NCI-H1694 (cell line): ENCODE measurements at places on chromosomes 12 and 14.

DNA sequence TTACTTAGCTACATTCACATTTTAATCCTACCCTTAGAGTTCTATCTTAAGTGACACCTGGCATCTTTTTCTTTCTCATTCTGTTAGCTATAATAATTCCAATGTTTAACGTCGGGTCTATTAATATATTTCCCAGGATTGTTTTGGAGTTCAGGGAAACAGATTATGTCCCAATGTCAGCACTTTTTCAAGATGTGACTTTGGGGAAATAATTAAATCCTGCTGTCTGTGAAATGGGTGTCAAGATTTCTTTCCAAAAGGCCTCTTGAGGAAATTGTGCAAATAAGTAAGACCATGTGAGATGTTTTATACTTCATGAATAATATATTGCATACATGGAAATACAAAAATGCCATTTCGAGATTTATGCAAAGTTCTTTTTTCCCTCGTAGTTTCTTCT, 887.6 kb upstream of the SEL1L start:
- no peak for DNase-seq

GRCh38 chr12:75020068-75020557, 189.5 kb downstream of the KCNC2 start:
- DNase-seq = no peak

DNA sequence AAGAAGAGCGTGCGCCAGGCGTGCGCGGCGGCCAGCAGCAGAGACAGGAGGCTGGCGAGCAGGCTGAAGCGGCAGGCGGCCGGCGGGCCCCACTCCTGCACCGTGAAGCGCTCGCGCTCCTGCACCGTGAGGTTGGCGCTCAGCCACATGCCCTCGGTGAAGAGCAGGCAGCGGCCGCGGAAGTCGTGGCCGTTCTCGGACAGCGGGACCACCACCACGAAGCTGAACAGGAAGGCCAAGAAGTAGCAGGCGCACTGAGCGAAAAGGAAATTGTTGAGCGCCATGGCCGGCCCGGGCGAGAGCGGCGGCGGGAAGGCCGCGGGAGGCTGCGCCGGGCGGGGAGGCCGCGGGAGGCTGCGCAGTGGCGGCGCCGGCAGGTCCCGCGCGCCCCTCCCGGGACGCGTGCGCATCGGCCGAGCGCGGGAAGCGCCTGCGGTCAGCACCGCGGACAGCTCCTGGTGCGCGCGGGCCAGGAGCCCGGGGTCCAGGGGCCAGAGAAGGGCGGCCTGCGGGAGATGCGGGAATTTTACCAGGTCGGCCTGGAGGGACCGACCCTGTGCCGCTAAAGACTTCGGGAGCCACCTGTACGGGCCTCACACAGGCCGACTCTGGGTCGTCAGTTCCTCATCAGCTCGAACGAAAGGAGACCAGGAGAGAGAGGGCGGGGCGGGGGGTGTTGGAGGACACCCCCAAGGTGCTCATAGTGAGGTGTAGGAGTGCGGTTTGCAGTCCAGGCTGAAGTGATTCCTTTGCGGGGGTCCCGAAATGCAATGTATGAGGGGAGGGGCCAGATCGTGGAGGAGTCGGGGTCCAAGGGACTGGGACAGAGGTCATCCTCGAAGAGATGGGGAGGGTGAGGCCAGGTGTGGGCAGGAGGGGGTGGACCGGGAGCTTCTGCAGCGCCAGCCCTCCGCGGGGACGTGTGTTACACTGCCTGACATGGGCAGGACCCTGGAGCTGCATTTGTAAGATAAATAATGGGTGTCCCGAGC, at the start of gene TMEM179:
TSS of gene TMEM179 (minus strand) at position 315 of the 992 bp plus-strand sequence. CDS start at position 284, 31 bp downstream.
- DNase-seq = no peak

DNA sequence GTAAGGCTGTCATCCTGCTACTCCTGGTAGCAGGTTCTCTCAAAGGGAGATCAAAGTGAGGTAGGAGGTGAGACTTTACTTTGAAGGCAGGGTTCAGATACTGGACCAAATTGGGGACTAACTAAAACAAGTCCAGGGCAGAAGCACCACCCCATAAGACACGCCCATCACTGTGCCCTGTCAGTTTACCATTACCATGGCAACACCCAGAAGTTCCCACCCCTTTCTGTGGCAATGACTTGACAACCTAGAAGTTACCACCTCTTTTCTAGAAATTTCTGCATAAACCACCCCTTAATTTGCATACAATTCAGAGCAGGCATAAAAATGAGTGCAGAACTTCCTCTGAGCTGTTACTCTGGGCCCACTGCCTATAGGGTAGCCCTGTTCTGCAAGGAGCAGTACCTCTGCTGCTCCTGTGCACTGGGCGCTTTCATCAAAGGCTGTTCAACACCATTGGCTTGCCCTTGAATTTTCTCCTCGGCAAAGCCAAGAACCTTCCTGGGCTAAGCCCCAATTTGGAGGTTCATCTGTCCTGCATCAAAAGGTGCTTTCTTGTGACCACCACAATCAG, 64.8 kb upstream of the MAX start:
- DNase-seq = no peak

GRCh38 chr12:28814246-28814645, 334.8 kb upstream of the FAR2 start:
- no peak for DNase-seq

DNA sequence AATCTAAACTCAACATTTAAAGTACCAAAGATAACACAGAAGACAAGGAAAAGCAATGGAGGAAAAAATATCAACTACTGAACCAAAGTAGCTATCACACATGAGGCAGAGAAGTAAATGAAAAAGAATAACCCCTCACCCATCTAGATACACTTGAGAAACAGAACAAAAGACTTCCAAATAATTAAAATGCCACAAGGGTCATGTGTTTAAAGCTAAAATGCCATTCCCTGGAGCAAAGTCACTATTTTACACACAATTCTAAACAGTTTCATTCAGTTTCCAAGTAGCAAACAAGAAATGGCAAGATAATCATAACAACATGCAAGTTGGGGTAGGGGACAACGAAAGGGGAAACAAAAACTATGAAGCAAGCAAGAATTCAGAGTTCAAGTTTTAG, 12.0 kb downstream of the OSBPL8 start:
- DNase-seq = no peak

DNA sequence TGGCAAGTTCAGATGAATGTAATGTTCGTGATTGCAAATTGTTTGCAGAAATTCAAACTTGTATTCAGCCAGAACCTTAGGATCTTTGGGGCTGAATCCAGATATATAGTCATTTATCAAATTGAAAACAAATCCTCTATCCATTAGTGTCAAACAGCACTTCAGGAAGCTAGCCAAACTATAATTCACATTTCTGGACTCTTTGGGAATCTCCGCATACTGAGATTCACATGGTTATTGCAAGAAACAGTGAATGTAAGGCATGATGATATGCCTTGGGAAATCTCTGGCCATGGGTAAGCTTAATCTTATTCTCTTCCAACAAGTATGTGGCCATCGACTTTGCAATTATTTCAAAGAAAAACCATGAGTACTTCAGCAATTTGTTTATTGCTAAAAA, 98.5 kb downstream of the KLHL28 start:
- DNase-seq = no peak
